ENCODE measurements at places on chromosomes 1 and 21.

DNA sequence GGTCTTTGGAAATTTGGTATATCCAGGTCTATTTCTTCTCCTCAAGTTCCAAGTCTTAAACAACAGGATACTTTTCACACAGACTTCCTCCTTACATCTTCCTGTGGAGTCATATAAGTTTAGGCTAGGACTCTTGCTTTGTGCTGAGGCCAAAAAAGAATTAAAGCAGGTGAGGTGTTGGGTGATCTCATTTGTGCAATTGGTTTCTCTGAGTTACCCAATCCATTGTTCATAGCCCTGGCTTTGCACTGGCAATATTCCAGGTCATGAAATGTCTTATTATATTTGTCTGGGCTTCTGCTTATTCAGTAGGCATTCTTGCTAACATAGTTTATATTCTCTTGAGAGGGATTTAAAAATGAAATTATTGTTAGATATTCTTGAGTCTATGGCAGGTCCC, 14.1 kb upstream of the KIAA0040 start:
- no peak for DNase-seq

DNA sequence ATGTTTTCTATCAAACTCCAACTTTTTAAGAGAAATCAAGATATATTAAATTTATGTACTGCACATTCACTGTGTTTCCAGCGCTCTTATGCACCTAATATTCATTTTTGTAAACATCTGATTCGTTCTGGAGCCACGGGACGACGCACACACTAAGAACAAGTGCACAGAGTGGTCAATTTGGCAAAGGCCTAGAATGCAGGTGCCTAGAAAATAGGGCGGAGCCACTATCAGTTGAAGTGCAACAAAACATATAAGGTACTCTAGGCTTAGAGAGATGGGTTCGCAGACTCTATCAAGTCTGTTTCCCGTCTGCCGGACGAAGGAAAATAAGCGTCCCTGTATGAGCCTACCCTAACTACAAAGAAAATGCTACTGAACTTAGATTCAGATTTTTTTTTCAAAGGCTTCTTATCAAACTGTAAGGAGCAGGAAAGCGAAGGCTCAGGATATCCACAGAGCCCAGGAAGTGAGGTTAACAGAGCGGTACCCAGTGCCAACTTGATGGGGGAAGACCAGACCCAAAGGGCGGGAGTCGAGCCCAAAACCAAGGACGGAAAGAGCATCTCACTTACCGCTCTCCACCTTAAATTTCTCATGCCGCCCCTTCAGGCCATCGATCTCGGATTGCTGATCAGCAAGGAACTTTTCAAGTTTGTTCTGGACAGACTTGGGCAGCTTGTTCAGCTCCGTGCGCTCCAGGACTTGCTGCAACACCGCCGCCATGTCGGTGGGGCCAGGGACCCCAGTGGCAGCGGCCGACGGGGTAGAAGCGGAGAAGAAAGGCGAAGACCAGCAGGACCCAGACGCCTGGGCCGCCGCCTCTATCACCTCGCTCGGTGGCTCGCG, 526 bp downstream of the TPR start:
- peak; percentile 6 for DNase-seq

- no peak for DNase-seq
Measured at GRCh38 chr1:180691322-180691913, 59.6 kb downstream of the XPR1 start.

GRCh38 chr1:236345728-236346127, 48.4 kb upstream of the EDARADD start:
- no peak for DNase-seq

DNA sequence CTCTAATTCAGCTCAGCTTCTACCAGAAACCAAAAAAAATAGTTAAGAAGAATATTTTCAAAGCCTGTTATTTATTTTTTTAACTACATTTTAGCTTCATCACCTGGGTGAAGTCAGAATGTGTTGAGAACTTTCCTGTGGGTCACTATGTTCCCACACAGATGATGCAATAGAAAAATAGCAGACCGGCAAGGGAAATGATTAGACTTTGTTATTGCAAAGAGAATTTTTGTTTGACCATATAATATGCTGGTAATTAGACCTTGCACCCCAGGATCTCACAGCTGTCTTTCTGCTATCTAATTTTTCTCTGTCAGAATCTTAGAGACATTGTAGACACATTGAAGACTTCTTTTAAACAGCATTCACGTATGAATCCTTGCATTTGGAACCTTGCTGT, 299.3 kb downstream of the TBX15 start:
- DNase-seq: no peak

DNA sequence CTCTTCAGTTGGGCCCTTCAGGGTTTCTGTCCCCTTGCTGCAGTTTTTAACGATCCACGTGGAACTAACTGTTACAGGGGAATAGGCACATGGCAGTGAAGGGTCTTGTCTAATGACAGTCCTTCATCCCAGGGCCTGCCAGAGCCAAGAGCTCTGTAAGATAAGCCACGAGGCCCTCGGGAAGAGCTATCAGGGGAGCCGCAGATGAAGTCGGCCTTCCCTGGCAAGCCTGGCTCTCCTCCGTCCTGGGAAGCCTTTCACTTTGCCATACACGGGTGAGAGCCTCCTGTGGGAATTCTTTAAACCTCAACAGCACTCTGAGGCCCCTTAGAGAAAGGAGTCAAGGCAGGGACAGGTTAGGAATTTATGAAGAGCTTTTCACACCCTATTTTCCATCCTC, 29.0 kb downstream of the ACP6 start:
- DNase-seq: no peak

- DNase-seq: no peak
Measured at GRCh38 chr1:199173356-199173755, 534.5 kb downstream of the PTPRC start.

DNA sequence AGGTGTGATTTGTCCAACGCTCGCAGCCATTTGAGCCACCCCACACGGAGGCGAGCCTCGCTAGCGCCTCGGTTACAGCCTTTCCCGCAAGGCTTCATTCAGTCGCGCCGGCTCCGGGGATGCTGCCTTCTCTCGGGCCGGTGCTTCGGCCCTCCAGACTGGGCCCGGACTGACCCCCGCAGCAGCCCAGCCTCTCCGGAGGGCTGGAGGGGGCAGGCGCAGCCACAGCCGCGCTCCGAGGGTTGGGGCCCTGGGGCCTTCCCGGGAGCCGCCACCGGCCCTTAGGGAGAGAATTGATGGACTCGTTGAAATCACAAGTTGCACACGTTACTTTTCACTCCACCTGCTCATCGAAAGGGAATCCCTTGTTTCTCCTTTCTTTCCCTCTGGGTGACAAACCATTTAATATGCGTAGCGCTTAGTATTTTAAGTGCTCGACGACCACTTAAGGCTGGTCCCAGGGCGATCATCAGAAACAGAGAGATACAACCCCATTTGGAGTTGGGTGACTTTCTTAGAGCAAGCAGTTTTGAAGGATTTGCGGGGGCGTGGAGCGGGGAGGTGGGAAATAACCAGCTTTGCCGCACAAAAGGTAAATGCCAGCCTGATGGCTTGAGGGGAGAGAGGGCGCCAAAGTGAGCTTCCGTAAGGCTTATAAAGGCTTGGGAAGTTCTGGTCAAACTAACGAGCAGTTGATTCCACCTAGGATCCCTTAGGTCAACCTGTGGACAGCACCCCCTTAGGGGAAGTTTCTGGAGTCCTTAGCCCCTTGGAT, 24.6 kb upstream of the ENAH start:
- no peak for DNase-seq

GRCh38 chr1:172400722-172401105, 19.8 kb upstream of the C1orf105 start:
- no peak for DNase-seq

GRCh38 chr1:84540759-84541158, 33.5 kb downstream of the CTBS start:
- no peak for DNase-seq

- no peak for DNase-seq
Measured at GRCh38 chr1:8174807-8175206, 143.1 kb upstream of the SLC45A1 start.

- no peak for DNase-seq
Measured at GRCh38 chr1:155219592-155220031, 11.1 kb downstream of the MTX1 start.

- DNase-seq: no peak
Measured at GRCh38 chr21:17585875-17586450, 26.7 kb downstream of the BTG3 start.

GRCh38 chr1:45554198-45554597, 3.6 kb downstream of the AKR1A1 start:
- DNase-seq: no peak

DNA sequence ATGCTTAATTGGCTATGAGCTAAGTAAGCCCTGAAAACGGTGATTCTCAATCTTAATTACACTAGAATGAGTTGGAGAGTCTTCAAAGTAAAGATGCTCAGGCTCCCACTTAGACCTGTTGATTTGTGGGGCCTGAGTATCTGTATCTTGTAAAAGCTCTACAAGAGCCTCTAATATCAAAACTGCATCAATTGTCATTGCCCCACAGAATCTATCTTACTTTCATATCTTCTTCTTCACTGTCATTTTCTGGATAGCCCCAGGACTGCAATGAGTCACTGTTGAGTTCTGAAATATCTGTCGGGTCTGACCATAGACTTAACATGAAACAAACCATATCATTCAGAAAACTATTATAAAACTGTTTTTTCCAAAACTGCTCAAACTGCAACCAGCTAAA, 102.8 kb upstream of the SERTAD4 start:
- DNase-seq: no peak

GRCh38 chr1:24502709-24503058, at the start of gene RCAN3:
RCAN3 (plus strand) TSS chr1:24502836; CDS start chr1:24514373, 11,537 bp downstream.
- DNase-seq: peak; percentile 89

- peak; percentile 25 for DNase-seq
Measured at GRCh38 chr1:116377541-116378529, 4.8 kb downstream of the ATP1A1 start.

DNA sequence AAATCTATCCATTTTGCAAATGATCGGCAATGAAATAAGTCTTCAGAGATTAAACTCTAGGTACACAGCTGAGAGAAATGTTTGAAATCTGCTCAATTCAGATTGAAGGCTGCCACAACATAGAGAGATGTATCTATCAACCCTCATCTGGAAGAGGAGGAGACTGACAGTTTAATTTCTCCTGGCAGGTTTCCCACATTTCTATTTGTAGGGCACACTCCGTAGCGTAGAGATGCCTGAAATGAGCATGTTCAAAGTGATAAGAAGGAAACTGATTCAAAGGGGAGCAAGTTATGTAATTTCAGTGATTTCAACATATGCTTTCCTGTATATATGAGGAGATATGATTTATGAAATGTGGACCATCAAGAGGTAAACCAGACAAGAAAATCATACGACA, 44.1 kb downstream of the NIBAN1 start:
- DNase-seq: no peak

- DNase-seq: no peak
Measured at GRCh38 chr21:37060296-37060695, 12.6 kb downstream of the PIGP start.

DNA sequence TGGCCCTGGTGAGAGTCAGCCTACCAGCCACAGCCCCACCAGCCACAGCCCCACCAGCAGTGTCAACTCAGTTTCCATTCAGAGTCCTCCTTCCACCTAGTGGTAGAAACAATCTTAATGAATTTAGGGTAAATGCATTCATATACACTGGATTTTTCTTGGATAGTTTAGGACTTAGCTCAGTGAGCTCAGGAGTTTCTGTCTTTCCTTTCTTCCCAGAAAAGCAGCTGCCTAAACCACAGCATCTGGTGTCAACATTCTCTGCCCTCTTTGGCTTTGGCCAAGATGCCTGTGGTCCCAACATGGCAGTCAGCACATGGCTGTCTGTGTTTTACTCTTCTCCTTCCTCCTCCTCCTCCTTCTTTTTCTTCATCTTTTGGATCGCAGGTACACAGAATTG, 94.0 kb downstream of the CLIC6 start:
- DNase-seq: no peak

DNA sequence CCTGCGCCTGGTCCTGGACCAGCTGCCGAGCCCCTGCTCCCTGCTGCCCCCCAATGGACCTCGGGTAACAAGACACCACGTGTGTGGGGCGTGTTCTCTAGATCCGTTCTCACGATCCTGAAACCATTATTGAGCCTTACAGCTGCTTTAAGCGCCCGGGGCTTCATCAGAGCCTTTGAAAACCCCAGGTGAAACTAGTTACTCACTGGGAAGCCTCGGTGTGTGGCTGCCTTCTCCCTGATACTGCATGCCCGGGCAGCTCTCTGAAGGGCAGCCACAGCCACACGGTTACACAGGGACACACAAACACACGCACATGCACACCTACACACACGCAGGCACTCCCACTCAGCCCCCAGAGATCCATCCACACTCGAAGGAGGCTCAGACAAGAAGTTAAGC, 5.3 kb downstream of the HES2 start:
- DNase-seq: peak; percentile 41

- DNase-seq: no peak
Measured at GRCh38 chr1:29939079-29939478, 702.8 kb downstream of the PTPRU start.

GRCh38 chr1:71706029-71706671, 576.2 kb downstream of the NEGR1 start:
- no peak for DNase-seq

DNA sequence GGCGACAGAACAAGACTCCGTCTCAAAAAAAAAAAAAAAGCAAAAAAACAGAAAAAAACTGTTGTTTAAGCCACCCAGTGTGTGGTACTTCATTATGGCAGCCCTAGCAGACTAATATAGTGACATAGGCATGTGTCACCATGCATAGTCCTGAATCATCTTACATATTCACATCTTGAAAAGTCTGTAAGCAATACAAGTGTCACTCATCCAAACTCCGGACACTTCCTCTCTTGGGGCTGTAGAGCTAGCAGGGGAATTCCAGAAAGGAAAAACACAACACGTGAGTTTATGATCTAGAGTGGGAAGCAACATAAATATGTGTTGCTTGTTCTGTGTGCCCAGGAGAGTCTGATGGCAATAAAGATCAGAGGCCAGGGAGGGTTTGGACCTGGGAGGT, 81.6 kb upstream of the KCNE2 start:
- DNase-seq: no peak

DNA sequence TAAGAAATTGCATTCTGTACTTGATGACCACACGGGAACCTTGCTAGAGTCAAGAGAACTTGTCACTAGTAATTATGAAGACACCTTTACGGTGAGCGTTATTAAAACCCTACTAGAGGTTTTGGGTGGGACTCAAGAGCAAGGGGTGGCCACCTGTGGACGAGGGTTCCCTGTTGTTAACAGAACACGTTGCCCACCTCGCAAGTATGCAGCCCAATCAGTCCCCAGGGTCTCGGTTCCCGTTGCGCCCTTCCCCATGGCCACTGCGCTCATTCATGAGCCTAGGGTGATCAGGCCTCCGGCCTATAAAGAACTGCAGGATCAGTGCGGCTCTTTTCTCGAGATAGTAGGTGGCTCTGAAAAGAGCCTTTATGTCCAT, 30.2 kb upstream of the RNF187 start:
- DNase-seq: no peak

GRCh38 chr1:202023001-202023433, 12.6 kb downstream of the ELF3 start:
- DNase-seq: no peak

DNA sequence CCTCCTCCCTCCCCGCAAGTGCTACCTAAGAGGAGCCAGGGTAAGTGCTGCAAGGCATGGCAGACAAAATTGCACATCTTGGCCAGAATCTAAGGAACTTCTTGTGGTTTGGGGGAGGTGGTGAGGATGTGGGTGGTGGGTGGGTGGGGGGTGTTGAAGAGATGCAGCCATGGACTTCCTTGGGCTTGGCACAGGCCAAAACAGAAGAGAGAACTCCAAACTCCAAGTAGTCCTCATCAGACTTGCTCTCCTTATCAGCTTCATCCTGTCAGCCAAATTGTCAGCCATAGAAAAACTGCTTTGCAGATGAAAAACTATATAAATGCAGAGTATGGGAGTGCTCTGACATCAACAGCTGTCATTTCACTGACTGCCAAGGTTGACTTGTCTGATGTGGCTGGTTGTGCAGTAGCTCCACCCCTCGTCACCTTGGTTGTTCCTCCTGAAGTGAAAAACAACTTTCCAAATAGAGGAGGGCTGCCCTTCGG, 7.1 kb downstream of the AMIGO1 start:
- no peak for DNase-seq
